GOT3 (cell line): ENCODE measurements at places on chromosomes 13 and 19.

DNA sequence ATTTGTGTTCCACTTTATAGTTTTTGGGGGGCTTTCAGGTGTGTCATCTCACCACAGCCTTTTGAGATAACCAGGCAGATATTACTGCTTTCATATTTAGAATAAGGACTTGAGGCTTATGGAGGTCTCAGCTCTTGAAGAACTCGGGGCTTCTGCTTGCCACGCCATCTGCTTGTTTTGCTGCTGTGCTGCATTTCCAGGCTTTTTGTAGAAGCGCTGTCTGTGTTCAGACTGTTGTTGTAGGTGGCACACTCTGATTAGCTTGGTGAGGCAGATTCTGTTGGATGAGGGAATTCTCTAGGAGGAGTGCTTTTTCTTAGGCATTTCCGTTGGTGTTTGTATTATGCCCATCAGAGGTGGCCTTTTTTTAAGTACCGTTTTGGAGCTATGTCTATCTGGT lies 57.2 kb downstream of the WASF3 start:
- no peak for DNase-seq

DNA sequence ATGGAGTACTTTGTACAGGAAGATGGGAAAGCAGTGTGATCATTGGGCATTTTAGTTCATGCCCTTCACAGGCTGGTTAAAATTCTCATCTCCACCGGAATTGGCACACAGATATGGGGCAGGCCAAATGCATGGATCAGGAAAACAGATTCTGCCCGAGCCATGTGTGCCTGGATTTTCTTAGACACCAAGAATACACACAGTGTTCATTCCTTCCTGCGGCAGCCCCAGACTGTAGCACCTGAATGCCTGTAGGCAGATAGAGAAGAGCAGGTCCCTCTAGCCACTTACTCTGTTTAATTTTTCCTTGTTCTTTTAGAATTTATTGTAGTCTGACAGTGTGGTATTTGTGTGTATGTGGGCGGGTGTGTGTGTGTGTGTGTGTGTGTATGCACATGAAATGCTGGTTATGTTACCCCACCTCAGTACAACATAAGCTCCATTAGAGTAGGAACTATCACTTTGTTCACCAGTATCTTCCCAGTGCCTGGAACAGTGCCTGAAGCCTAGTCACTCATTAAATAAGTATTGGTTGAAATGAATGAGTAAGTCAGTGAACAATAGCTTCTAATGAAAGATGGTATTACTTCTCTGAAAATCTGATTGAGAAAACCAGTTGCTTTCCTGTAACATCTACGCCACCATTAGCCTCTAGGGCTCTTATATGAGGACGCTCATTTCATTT lies 41.7 kb downstream of the FRY start:
- DNase-seq, result no peak

DNA sequence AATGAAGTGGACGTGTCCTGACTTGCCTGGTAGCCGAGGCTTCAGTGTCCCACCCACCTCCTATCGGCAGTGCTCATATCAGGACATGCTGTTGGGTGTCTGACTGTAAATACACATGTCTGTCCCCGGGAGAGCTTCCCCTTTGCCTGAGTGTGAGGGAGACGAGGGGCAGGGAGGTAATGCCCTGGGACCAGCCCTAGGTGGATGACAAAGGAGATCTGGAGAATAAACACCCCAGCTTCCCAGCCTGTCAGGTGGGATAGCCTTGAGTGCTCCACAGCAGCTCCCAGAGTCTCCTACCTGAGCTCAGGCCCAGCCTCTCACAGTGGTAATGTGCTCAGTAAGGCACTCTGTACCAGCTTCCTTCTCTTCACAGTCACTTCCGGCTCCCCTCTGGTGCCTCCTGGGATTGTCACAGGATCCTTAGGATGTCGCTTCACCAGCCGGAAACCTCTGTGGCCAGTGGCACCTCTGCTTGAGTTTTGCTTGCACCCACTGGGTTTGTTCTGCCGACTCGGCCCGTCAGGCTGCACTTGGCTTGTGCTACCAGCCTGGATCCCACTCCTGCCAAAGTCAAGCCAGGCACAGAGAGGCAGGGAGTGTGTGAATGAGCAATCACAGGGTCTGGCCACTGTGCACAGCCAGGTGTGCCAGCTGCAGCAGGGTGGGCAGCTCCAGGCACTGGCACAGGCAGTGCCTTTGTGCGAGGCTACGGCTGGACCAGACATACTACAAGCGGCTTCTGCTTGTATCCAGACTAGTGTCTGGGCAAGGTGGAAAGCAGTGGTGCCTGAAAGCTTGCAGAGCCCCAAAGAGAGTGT lies 54.4 kb upstream of the RGCC start:
- DNase-seq, result no peak

- DNase-seq, result no peak
Observed at GRCh38 chr13:42000846-42001245, 39.9 kb upstream of the VWA8 start.

DNA sequence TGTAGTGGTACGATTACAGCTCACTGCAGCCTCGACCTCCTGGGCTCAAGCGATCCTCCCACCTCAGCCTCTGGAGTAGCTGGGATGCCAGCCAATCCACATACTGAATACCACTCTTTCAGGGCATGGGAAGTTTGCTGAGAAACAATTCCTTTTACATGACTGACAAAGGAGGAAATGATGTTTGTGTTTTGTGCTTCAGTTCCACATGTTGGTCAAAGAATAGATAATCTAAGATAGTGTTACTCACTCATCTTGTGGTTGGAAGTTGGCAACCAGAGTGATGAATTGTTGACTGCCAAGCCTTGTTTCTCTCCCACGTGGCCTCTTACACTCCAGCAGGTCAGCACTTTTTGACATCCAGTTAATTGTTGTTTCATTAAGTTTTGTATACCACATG lies 7.6 kb downstream of the MBD3L2B start:
- no peak for DNase-seq

- no peak for DNase-seq
Observed at GRCh38 chr19:30345686-30346085, 26.5 kb upstream of the ZNF536 start.

DNA sequence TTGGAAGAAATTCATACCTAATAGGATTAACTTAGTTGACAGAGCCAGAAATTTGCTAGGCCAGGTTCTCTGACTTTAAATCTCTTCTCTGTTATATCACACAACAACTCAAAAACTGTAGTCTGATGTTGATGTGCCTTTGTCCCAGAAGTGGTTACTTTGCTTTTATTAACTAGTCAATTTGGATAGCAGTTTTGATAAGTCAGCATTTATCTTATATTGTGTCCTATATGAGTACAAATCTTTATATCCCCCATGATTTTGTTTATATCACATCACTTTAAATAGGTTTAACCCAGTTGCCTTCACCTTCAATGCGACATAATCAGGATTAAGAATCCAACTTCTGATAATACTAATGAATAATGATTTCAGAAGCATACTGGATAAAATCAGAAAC lies 459.3 kb downstream of the GPC6 start:
- DNase-seq, result no peak
